ENCODE measurements at places on chromosomes 11 and 22.
A peak's percentile ranks its signal among the peaks of the same experiment; 100 is the strongest.

- DNase-seq: no peak
Measured at GRCh38 chr11:62439785-62440602, 21.2 kb downstream of the SCGB1A1 start.

DNA sequence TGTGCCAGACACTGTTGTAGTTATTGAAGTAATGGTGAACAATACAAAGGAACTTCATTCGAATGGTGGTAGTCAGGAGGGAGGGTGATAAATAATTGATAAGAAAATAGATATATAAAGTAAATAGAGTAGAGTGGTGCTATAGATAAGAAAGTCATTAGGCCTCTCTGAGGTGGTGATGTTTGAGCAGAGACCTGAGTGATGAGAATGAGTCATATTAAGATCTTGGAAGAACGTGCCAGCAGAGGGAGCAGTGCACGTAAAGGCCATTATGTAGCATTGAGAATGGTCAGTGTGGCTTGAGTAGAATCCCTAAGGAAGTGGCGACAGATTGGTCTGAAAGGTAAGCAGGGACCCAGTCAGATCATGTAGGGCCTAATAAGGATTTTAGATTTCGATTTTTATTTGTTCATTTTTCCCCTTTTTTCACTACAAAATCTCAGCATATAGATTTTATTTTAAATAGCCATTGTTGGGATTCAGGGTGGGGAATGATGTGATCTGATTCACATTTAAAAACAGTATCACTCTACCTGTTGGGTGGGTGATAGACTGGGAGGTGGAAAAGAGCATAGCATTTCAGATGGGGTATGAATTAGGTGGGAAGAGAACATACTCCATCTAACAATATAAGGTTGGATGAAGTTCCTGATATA lies 44.7 kb downstream of the CCDC90B start:
- peak; percentile 70 for DNase-seq

- DNase-seq: peak; percentile 31
Measured at GRCh38 chr11:100932474-100933100, 197.0 kb downstream of the PGR start.

- DNase-seq: no peak
Measured at GRCh38 chr22:26409719-26410335, 19.2 kb upstream of the ASPHD2 start.

DNA sequence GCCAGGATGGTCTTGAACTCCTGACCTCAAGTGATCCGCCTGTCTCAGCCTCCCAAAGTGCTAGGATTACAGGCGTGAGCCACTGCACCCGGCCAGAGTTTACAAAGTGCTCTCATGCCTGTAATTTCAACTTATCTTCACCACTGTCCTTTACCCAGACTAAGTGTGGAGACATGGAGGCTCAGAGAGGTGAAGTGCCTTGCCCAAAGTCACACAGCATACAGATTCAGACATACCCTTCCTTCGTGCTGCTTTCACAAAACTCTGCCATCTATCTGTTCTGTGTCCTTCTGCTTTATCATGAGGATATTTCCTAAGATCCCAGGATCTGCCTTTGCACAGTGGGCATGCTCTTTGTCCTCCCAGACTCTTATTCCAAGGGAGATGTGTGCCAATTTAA lies 143.6 kb upstream of the SYT13 start:
- no peak for DNase-seq

GRCh38 chr11:75639762-75640181 lies 29.1 kb downstream of the MAP6 start:
- DNase-seq: peak; percentile 45

DNA sequence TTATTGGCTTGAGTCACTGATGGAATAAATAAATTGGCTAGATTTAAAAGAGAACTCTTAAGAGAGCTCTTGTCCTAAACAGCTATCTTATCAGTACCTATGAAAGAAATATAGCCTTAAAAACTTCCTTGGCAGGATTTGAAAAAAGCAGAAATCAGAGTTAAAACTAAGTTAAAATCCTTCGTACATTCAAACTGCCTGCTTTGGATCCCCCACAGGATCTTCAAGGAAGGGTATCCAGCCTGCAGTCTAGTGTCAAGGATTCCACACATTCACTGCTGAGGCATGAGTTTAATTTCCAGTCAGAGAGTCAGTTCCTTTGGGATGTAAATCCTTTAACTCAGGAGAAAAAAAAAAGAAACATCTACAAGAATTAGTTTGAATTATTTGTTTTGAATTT lies 242.9 kb upstream of the UBASH3B start:
- no peak for DNase-seq

GRCh38 chr22:42947211-42947990 lies 67.5 kb downstream of the PACSIN2 start:
- DNase-seq: peak; percentile 36

GRCh38 chr11:12213883-12214282 lies 103.5 kb downstream of the MICAL2 start:
- DNase-seq: no peak

GRCh38 chr22:32644252-32645100 lies 157.0 kb upstream of the TIMP3 start:
- DNase-seq: no peak

- DNase-seq: no peak
Measured at GRCh38 chr11:87251560-87251959, 213.8 kb downstream of the TMEM135 start.

DNA sequence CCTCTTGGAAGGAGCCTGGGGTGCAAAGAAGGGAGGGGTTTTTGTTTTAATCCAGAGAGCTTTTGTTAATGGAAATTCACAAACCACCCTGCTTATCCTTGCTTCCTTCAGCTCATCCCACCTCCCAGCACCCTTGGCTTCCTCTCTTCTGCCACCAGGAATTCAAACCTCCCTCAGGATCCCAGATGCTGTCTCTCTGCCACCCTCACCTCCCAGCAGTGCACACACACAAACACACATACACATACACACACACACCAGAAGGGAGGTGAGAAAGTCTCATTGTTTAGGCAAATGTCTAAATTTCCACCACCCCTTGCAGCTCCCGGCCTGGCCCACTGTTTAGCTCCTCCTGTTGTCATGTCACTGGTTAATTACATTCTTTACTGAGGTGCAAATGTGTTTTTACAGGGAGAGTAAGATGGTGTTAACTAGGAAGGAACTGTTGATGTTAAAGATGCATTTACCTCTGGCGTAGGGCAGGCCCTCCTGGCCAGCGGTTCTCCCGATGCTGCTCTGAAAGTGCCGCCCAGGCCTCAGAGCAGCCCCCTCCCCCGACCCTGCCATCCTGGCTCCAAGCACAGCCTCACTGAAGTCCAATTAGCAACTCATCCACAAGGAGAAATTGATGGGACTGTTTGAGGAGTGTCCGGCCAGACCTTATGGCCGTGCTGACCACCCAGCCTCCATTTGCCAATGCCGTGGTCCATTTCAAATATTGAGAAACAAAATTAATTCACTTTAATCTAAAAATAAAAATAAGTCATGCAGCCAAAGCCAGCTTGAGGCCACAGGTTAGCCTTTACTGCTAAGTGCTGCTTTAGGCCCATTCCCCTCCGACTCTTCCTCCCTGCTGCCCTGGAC lies 165.4 kb downstream of the FEZ1 start:
- DNase-seq: no peak

GRCh38 chr11:86446924-86447285 lies 72.2 kb downstream of the CCDC81 start:
- no peak for DNase-seq

DNA sequence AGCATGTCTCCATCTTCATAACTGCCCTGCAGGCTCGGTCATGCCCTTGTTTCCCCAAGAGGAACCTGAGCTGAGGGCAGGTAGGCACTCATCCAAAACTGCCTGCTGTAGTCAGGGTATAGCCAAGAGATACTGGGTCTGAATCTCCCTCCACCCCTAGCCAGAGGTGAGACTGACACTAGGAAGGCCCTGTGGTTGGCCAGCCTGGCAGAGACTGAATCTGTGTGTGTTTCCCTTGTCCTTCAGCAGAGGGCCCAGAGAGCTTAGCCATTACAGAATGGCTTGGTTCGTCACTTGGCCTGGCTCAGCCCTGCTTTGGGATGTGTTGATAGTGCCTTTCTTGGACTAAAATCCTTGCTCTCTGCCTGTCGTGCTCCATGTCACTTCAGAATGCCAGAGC lies 79.3 kb upstream of the SUSD2 start:
- no peak for DNase-seq
